ENCODE measurements at places on chromosomes 16 and 17. TPM values are rescaled to one million over a fixed set of nuclear protein-coding genes. Genes with fewer than 3 reads are reported as not detected.

Gene IGF2BP1
- total RNA-seq: 56.5 TPM

Gene OR1A1
- total RNA-seq: not detected

Gene NAGPA
- total RNA-seq: 31.2 TPM

Gene TPSAB1
- total RNA-seq: not detected

Gene SEPTIN1
- 6.7 TPM for total RNA-seq

Gene MYH11
- 0.11 TPM for total RNA-seq

Gene AOC2
- 3.7 TPM for total RNA-seq

Gene ELP5
- total RNA-seq: 31.8 TPM

Gene FBXW10
- 5.3 TPM for total RNA-seq

Gene SDR42E1
- 10.5 TPM for total RNA-seq

Gene KRTAP1-5
- not detected for total RNA-seq

Gene PSME3IP1
- total RNA-seq: 121 TPM

Gene C1QTNF1
- total RNA-seq: 3.4 TPM

Gene ZDHHC7
- 85.1 TPM for total RNA-seq

Gene ABCA5
- total RNA-seq: 3.8 TPM

Gene ZNF624
- total RNA-seq: 6.5 TPM

Gene KRTAP4-4
- not detected for total RNA-seq

Gene CBX2
- 32.6 TPM for total RNA-seq

Gene TAT
- 0.13 TPM for total RNA-seq

Gene PLCD3
- total RNA-seq: 138 TPM

Gene KRT13
- total RNA-seq: 1,548 TPM

Gene SYCE1L
- 6.2 TPM for total RNA-seq

Gene OR1F1
- total RNA-seq: 1.4 TPM

Gene TBC1D3
- not detected for total RNA-seq

Gene CLEC18A
- 1.3 TPM for total RNA-seq

Gene GNGT2
- total RNA-seq: 7.4 TPM

Gene KRT28
- total RNA-seq: not detected

Gene MMP25
- total RNA-seq: 0.28 TPM

Gene CCDC200
- not detected for total RNA-seq

Gene ITGAX
- total RNA-seq: 1.2 TPM

Gene SMYD4
- total RNA-seq: 23.3 TPM

Gene GFAP
- not detected for total RNA-seq

Gene CACNG3
- not detected for total RNA-seq

Gene ZPBP2
- total RNA-seq: not detected

Gene ACE
- 1.4 TPM for total RNA-seq

Gene KRT20
- total RNA-seq: not detected

Gene KCNJ18
- not detected for total RNA-seq

Gene TNK1
- total RNA-seq: 15.8 TPM

Gene MT4
- total RNA-seq: not detected

Gene STX1B
- total RNA-seq: 3.9 TPM

Gene ZFPM1
- total RNA-seq: 20.0 TPM

Gene RNU2-1
- total RNA-seq: 4,274 TPM
